ENCODE measurements at places on chromosomes 4 and X. TPM values are rescaled to one million over a fixed set of nuclear protein-coding genes. Genes with fewer than 3 reads are reported as not detected.

The WDFY3 gene
- 21.2 TPM for total RNA-seq

The GRID2 gene
- total RNA-seq: 0.15 TPM

The CCKAR gene
- not detected for total RNA-seq

The DCAF8L2 gene
- total RNA-seq: not detected

The PI4K2B gene
- total RNA-seq: 19.3 TPM

The IQCM gene
- total RNA-seq: not detected

The S100G gene
- not detected for total RNA-seq

The XKRX gene
- total RNA-seq: under 0.01 TPM

The TKTL2 gene
- not detected for total RNA-seq

The AFP gene
- 2.5 TPM for total RNA-seq

The ARHGAP24 gene
- 8.1 TPM for total RNA-seq

The SPATA18 gene
- 2.9 TPM for total RNA-seq

The PCDH7 gene
- 39.3 TPM for total RNA-seq

The BMPR1B gene
- total RNA-seq: under 0.01 TPM

The FGFR3 gene
- total RNA-seq: 0.84 TPM

The SPANXC gene
- total RNA-seq: not detected

The GCNA gene
- total RNA-seq: 0.17 TPM

The NLGN3 gene
- 1.2 TPM for total RNA-seq

The SMAD1 gene
- 14.8 TPM for total RNA-seq

The RNF128 gene
- total RNA-seq: 0.17 TPM

The HTN3 gene
- total RNA-seq: not detected

The USP26 gene
- total RNA-seq: not detected

The SNX12 gene
- total RNA-seq: 39.7 TPM

The AP1S2 gene
- total RNA-seq: 104 TPM

The PCDH18 gene
- 73.0 TPM for total RNA-seq

The PAK3 gene
- 0.17 TPM for total RNA-seq

The BEX5 gene
- not detected for total RNA-seq

The PFKFB1 gene
- 0.45 TPM for total RNA-seq

The TMSB4X gene
- 6,320 TPM for total RNA-seq

The SLC6A8 gene
- 7.9 TPM for total RNA-seq

The MAMLD1 gene
- 1.2 TPM for total RNA-seq

The ZDHHC15 gene
- 0.15 TPM for total RNA-seq

The CXorf49 gene
- not detected for total RNA-seq

The RHOXF1 gene
- total RNA-seq: not detected

The SPACA5 gene
- total RNA-seq: not detected

The PLS3 gene
- 69.7 TPM for total RNA-seq

The PROM1 gene
- total RNA-seq: 0.17 TPM

The DAPP1 gene
- not detected for total RNA-seq

The IL2RG gene
- not detected for total RNA-seq

The ODAPH gene
- not detected for total RNA-seq

The PLK4 gene
- 15.0 TPM for total RNA-seq

The KIF4A gene
- 17.7 TPM for total RNA-seq

The CNGA1 gene
- not detected for total RNA-seq

The NEK1 gene
- total RNA-seq: 3.7 TPM

The XK gene
- 0.15 TPM for total RNA-seq

The GPAT3 gene
- total RNA-seq: 2.4 TPM

The UBL4A gene
- total RNA-seq: 59.5 TPM

The FBXO8 gene
- total RNA-seq: 17.1 TPM

The SPP1 gene
- total RNA-seq: not detected

The STATH gene
- total RNA-seq: not detected

The FMR1NB gene
- total RNA-seq: not detected

The SGMS2 gene
- 43.1 TPM for total RNA-seq

The NOX1 gene
- total RNA-seq: not detected

The CPXCR1 gene
- not detected for total RNA-seq

The STOX2 gene
- 0.50 TPM for total RNA-seq

The AWAT2 gene
- total RNA-seq: not detected

The FOXR2 gene
- not detected for total RNA-seq

The MAGEA2B gene
- total RNA-seq: not detected

All from bronchus fibroblast of lung (primary cell).